ENCODE measurements at places on chromosomes 7 and 10.

GRCh38 chr10:94916423-94916822 lies 22.0 kb upstream of the CYP2C9 start:
- DNase-seq = no peak

DNA sequence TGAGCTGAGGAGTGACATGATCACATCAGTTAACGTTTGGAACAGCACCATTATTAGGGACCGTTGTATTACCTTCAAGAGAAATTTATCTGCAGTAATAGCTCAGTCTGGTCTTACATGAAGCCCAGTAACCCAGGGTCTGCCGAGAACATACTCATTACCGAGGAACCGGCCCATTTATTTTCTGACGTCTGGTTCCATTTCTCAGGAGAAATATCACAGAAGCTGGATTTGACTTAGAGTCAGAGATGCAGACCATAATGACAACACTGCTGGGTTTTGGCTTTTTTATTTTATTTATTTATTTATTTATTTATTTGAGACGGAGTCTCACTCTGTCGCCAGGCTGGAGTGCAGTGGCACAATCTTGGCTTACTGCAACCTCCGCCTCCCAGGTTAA lies 163.1 kb downstream of the CCDC3 start:
- DNase-seq = no peak

DNA sequence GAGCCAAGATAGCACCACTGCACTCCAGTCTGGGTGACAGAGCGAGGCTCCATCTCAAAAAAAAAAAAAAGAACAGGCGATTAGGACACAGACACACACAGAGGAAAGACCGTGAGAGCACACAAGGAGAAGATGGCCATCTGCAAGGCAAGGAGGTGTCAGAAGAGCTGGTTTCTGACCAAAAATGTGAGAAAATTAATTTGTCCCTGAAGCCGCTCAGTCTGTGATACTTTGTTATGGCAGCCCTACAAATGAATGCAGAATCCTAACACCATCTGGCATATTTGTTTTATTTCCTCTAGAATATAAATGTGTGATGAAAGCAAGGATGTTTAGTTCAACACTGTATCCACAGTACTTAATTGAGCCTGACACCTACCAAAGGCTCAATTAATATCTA lies 69.7 kb downstream of the ZFAND4 start:
- DNase-seq = no peak

DNA sequence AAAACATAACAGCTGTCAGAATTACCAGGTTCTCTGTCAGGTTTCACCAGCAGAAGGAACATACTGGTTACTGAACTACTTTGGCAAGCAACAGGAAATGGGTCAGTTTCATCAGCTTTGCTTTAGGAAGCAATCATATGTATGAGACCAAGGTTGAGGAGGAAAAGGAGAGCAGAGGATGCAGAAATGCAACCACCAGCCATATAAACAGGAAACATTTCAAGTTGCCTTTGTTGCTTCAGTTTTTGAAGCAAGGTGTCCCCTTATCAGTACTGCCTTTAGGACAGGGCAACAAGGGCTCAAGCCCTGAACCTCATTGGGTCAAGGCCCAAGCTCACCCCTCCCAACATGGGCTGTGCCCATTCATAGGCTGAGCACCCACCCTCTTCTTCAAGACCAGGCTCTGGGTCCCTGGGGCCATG lies 10.2 kb downstream of the HIPK2 start:
- no peak for DNase-seq

DNA sequence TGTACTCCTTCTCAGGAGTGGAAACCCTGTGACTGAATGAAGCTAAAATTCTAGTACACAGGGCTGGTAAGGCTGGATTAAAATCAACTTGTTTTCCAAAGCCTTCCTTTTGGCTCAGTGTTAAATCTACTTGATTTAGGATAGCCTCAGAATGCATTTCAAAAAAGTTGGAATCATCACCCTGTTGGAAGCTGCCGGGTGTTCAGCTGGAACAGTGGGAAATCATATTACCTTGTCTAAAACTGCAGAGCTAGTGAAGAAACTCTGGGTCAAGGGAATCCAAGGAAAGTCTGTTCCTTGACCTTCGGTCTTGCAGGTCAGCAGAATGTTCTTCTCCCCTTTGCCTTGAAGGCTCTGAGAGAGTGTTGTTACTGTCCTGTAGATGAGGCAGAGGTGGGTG lies 252.1 kb upstream of the INHBA start:
- DNase-seq = no peak

DNA sequence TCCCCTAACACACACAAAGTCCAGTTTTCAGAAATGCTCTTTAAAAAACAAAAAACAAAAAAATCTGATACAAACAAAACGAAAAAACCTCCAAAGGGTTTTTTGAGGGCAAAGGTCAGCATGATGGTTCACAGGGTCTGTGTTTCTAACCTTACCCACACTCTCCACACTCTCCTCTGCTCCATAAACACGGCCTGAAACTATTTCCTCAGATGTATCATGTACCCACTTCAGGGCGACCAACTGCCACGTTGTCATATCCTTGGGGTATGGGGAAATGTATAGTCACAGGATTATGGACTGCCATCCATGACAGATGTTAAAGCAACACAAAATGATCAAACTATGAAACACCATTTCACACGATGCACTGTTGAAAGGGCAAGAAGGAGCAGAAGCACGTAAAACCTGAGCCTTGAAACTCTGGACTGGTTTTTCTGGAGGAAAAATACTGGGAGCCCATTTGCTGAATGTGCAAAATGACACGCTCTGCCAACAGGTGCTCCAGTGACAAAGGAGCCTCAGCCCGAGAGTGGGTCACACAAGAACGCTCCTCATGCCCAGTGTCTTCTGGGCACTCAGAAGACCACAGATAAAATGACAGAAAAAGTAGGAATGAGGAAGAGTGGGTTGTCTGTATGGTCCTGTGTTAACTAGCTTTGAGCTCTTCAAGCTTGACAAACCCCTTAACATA lies 15.8 kb downstream of the NAPEPLD start:
- DNase-seq = no peak

GRCh38 chr10:15399060-15399661 lies 28.1 kb upstream of the FAM171A1 start:
- DNase-seq = no peak

- no peak for DNase-seq
These were observed 20.1 kb downstream of the GLCCI1 start for GRCh38 chr7:7988706-7989105.

DNA sequence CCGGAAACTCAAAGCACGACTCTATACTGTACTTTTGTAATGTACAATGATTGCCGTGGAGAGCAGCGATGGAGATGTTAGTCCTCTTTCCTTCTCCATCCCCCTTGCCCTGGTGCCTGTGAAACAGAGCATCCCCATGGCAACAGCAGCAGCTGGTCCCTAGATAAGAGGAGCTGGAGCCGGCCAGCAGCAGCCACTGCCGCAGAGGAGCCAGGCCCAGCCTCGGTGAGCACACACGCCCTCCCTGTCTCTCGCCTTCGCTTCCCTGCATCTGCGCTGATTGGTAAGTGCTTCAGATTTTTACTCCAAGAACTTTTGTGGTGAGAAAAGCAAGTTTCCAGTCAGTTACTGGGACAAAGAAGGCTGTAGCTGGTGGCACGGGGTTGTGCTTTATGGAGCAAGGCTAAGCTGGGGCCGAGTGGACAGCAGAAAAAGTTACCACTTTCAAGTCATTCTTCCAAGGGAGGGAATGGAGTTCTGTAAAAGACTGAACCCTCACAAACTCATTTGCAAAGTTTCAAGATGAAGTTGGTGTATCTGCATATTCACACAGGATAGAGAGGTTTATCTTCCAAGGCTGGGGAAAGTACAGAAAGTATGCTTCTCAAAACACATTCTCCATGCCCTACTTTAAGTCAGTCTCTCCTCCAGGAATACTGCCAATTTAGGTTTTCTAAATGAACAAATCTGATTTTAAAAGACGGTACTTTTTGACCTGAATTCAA lies at the start of gene PPP1R17:
Gene PPP1R17, plus strand, starts transcription at position 192 of the 725 bp plus-strand sequence. CDS start 5,227 bp downstream, outside the sequence.
- no peak for DNase-seq

GRCh38 chr10:53598914-53599313 lies 826.3 kb upstream of the MBL2 start:
- no peak for DNase-seq

DNA sequence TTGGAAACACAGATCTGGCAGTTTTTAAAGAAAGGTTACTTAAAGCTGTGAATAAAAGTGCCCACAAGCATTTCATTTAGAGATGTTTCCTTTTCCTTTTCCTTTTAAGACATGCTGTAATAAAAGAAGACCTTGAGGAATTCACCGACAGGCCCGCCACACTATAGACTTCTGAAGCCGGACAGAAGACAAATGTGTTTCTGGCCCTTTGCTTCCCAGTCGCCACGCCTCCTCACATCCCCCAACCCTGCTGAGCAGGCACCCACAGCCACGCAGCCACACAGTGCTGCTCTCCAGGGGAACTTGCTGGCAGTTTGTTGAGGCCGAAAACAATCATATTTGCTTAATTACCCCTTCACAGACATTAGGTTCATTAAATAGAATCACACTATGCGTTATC lies 83.4 kb downstream of the SLC25A13 start:
- no peak for DNase-seq

GRCh38 chr10:133279326-133280226 lies 2.9 kb upstream of the ADAM8 start:
- DNase-seq = no peak

DNA sequence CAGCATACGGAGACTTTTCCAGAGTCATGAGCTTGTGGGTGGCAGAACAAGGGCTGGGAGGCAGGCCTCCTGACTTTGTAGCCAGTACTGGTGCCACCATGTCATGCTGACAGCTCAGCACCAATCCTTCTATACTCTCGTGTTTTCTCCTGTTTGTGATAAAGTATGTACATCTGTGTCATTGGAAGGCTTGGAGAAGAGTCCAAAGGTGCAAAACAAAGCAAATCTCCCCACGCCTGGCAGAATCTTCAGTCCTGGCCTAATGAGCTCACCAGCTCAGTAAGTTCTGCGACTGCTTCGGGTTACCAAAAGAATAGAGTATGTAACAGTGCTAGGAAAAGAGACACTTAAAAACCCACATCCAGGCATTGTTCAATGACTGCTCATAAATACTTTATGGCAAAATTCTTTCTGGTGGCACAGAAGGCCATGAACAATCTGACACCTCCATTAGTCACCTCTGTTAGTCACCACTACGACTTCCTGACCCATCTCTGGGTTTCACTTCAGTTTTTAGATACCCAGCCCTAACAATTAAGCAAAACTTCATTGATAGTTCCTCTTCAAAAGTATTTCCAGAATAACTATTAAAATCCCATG lies 24.5 kb downstream of the STEAP1 start:
- no peak for DNase-seq

DNA sequence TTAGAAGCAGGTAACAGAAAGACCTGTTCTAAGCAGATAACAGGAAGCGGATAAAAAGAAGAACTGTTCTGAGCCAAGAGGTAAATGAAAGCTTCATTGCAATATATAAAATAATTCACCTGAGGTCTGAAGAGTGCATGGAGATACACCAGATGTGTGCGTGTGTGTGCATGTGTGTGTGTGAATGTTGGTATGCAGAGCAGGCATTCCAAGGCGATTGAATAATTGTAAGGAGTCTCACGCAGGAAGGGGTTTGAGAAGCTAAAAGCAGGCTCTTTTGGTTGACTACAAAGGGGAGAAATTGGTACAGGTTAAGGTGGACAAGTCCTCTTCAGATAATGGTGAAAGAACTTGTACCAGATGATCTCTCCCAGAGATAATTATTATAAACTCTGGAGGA lies 450.6 kb downstream of the DNAJB9 start:
- DNase-seq = no peak

GRCh38 chr7:36215457-36215765 lies 62.4 kb downstream of the EEPD1 start:
- no peak for DNase-seq

- no peak for DNase-seq
These were observed 8.1 kb downstream of the DLD start for GRCh38 chr7:107898997-107899594.

DNA sequence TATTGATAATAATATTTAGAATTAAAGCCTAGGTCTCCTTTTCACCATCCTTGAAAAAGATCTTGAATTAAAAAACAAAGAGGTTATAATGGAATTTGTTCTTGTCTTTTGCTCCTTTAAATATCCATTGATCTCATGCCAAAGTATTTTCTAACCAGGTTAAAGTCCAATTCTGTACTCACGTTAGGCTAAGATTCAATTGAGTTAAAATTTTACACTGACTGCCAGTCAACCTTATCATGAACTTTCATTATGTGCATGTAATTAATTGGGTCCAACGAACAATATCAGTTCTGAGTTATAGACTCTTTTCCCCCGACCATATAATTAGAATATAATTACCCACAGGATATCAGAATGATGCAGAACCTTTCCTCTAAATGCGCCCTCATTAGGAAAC lies 266.6 kb downstream of the DGKB start:
- no peak for DNase-seq

DNA sequence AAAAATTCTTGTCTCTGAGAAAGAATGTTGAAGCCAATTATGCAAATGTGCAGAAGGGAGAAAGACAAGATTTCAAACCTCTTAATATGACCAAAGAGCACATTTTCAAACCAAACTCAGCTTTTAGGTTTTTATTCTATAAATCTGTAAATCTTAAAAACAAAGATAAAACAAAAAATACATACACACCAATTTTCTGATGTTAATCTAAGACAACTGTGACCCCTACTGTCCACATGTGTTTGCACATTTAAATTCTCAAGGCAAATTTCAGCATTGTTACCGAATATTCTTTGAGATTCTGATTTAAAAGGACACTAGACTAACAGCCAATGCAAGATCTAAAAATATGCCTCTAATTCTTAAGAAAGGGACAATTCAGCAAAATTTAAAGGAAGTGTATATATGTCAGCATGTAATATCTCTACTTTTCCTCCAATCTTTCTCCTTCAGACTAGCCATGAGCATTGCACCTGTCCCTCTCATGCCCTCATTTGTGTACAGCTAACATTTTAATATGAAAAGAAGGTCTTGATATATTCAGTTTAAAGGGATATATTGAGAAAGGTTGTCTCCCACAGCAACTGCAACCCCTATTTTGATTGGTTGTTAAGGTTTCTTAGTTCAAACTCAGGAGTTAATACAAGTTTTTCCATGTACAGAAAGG lies 417.9 kb downstream of the IPMK start:
- no peak for DNase-seq

- no peak for DNase-seq
These were observed at the start of gene ZRANB1 for GRCh38 chr10:124941823-124942222. Gene ZRANB1, plus strand, starts transcription at chr10:124942123. Its CDS starts 371 bp downstream, at chr10:124942494.

DNA sequence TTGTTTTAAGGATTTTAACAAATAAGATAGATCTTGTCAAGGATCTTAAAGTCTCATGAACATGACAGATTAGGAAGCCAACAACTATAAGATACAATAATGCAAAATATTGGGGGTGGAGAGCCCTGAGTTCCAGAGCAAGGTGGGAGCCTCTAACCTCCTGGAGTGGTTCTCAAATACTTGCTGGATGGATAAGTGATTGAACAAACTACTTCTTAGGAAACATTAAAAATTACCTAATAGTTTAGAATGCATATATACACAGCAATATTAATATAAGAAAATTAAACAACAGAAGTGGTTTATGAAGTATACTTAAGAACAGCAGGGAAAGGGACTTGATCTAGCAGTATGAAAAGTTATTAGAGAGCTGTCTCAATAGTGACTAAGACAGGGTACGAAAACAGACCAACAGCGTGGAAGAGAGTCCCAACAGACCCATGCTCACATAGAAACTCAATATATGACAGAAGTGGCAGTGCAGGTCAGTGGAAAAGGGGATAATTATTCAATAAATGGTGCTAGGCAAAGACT lies 28.3 kb downstream of the CRPPA start:
- DNase-seq = no peak

Data from activated CD8-positive, alpha-beta memory T cell treated with anti-CD3 and anti-CD28 coated beads, Interleukin-2, amount 50 U/mL, for 4 hours (primary cell).